Activated CD8-positive, alpha-beta memory T cell treated with anti-CD3 and anti-CD28 coated beads for 1 hour (primary cell): ENCODE measurements at places on chromosomes 1 and 21.

- DNase-seq = no peak
Measured at GRCh38 chr1:109814223-109814622, 50.5 kb upstream of the EPS8L3 start.

GRCh38 chr1:243471754-243472745, 216.2 kb downstream of the SDCCAG8 start:
- no peak for DNase-seq

DNA sequence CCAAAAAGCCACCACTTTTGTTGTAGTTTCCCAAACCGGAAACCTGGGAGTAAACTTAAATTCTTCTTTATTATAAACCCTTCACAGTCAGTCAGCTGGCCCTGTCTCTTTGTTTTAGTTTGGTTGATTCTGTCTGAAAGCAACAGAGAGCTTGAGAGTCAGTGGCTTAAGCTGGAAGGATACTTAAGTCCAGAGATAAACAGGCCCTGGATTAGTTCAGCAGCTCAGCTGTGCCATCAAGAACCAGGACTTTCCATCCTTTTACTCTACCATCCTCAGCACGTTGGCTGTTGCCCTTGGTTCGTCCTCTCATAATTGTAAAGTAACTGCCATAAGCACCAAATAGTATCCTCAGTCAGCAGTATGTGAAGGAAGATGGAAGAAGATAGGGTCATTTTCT, 4.5 kb downstream of the DESI2 start:
- no peak for DNase-seq

DNA sequence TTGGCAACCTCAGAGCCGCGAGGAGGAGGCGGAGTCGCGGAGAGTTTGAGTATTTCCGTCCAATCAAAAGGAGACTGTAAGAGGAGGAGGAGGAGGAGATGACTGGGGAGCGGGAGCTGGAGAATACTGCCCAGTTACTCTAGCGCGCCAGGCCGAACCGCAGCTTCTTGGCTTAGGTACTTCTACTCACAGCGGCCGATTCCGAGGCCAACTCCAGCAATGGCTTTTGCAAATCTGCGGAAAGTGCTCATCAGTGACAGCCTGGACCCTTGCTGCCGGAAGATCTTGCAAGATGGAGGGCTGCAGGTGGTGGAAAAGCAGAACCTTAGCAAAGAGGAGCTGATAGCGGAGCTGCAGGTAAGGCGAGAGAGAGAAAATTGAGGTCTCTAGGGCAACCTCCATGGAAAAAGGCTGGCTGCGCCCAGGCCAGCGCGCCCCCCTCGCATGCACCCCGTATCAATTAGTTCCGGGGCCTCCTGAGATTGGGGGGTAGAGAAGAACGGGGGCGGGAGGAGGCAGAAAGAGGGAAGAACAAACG, at the start of gene PHGDH:
TSS of gene PHGDH (plus strand) at position 131 of the 538 bp plus-strand sequence. CDS start at position 220, 89 bp downstream.
- DNase-seq = no peak

- no peak for DNase-seq
Measured at GRCh38 chr1:65840683-65841082, 48.0 kb downstream of the PDE4B start.

DNA sequence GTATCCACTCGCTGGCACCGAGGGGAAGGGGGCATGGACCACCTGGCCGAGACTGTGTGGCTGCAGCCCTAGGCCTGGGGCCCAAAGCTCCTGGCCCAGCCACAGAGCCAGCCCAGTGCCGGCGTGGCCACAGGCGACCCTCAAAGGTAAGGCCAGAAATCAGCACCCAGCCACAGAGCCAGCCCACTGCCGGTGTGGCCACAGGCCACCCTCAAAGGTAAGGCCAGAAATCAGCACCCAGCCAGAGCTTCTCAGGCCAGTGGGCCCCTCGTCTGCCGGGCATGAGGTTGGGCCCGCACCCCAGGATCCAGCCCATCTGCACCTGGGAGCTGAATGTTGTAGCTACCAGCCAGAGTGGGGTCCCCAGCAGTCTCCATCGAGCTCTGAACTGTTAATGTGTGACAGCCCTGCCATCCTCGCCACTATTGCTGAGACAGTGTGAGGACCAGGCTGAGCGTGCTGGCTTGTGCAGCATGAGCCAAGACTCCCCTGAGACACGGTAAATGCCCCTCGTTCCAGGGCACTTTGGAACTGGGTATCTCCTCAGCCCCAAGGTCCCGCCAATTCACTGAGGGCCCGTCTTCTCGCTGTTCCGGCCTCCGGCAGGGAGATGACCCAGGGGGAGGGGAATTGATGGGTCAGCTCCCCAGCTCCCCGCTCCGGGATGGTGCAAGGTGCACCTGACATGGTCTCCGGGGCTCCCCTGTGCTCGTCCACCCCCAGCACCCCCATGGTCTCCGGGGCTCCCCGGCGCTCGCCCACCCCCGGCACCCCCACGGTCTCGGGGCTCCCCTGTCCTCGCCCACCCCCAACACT, 4.7 kb upstream of the FTCD start:
- no peak for DNase-seq

- no peak for DNase-seq
Measured at GRCh38 chr1:221907166-221907932, 165.5 kb upstream of the DUSP10 start.

DNA sequence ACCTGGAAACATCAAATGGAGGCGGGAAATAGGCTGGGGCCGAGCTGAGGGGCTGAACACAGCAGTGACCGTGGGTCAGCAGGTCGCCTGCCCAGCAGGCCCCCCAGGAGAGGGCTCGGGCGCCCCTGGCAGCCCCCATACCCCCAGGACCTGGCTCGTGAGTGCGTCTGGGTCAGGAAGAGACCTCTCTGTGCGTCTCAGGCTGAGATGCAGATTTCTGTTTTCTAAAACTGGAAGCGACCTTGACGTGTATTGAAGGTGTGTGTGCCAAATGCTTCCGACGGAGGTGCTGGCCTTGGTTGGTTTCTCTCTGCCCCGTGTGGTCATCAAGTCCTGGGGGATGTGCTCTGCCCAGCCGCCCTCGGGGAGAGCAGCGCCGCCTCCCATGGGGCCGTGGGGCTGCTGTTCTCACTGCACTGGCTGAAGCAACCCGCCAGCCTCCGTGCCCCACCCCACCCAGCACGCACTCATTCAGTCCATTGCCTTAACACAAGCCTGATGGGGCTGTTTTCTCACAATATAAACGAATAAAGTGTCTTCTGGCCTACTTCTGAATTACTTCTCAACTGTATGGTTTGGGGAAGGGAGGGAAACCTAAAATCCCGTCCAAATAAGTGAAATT, 7.4 kb downstream of the PEX10 start:
- DNase-seq = no peak

GRCh38 chr1:220734571-220735326, 13.4 kb upstream of the MTARC2 start:
- DNase-seq = no peak

DNA sequence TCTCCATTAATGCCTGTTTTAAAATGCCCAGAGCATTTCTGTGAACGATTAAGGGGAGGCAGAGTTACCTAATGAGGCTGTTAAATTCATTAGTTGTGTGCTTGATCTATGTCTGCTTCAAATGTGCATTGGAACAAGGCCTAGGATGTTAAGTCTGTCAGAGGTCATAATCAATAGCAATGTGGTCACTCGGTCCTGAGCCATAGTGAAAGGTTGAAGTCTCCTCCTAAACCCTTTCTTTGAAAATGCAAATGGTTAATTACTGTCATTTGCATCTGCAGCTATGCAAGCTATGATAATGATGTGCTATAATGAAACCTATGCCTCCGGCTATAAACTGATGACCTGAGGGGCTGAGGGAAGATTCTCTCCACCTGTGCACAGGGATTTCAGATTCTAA, 114.2 kb upstream of the NR5A2 start:
- no peak for DNase-seq

DNA sequence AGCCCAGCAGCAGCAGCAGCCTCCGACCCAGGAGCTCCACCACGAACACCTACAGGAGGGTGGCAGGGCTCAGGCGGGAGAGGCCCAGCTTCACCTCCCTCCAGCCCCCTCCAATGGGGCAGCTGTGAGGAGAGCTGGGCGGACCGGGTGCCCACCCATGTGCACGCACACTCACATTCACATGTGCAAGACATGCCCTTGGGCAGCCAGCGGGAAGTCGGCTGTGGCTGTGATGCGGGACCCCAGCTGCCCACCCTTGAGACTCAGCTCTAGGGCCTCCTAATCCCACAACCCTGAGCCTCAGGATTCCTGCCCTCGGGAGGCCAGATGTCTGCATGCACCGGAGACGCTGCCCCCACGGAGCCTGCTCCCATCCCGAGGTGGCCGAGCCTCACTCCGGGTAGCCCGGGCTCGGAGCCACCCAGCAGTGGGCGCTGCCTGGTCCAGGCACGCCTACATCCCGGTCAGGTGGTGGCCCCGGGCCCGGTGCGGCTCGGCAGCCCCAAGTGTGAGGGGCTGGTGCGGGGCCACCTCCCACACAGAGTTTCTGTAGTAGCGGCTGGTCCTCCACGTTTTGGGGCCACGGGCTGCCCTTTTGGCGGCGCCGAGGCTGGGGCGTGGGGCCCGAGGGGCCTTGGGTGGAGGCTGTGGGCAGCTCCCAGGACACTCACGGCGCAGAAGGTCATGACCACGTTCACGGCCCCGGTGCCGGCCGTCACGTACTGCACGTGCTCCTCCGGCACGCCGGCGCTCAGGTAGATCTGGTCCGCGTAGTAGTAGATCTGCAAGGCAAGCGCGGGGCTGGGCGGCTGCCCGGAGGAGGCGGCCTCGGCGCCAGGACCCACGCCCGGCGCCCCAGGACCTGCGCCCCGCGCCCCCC, 12.9 kb upstream of the SLC2A7 start:
- DNase-seq = no peak

DNA sequence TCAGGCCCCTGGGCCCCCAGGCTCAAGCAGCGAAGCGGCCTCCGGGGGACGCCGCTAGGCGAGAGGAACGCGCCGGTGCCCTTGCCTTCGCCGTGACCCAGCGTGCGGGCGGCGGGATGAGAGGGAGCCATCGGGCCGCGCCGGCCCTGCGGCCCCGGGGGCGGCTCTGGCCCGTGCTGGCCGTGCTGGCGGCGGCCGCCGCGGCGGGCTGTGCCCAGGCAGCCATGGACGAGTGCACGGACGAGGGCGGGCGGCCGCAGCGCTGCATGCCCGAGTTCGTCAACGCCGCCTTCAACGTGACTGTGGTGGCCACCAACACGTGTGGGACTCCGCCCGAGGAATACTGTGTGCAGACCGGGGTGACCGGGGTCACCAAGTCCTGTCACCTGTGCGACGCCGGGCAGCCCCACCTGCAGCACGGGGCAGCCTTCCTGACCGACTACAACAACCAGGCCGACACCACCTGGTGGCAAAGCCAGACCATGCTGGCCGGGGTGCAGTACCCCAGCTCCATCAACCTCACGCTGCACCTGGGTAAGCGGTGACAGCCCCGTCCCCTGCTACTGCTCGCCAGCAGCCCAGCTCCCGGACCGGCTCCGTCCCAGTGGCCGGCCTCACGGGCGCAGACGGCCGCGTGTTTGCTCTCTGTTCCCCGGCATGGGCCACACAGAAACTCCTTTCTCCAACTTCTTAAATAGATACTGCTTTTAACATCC, 539 bp downstream of the LAMC1 start:
- no peak for DNase-seq

GRCh38 chr1:28954126-28954726, 39.9 kb downstream of the EPB41 start:
- DNase-seq = no peak

DNA sequence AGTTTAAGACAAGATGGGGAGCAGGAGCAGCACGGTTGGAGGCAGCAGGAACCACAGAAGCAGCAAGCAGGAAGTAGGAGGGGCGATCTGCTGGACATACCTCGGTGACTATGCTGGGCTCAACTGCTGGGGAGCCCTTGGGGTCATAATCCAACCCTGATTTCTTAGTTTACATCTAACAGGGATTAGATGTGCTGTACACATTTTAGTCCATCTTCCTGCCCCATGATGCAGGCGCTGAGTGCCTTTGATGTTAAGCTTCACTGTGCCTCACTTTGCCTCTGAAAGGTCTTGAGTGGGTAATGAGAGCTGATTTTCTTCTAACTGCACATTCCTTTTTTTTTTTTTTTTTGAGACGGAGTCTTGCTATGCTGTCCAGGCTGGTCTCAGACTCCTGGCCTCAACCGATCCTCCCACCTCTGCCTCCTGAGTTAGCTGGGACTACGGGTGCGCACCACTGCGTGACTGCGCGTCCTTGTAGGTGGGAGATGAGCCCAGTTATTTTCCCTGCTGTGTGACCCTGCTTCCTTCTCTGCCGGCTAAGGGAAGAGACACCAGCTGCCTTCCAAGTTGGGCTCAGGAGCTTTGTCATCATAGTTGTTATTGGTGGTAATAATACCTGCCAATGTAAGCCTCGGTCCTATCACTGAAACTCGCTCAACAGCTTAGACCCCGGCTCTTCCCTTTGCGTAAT, 1.1 kb upstream of the RCAN3 start:
- DNase-seq = no peak

DNA sequence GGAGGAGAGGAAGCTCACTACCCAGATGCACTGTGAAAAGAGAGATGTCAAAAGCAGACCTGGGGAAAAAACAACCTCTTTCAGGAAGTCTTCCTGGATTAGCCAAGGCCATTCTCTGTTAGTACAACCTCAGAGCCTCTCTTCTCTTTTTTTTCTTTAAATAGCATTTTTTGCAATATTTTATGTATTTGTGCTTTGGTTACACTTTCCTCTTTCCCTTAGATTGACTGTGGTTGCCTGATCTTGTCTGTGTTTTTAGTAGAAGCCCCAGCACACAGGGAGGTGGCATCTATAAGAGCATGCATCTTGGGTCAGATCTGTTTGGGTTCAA, 18.8 kb downstream of the SLC26A9 start:
- no peak for DNase-seq

GRCh38 chr1:55255901-55256300, 40.7 kb upstream of the USP24 start:
- DNase-seq = no peak

DNA sequence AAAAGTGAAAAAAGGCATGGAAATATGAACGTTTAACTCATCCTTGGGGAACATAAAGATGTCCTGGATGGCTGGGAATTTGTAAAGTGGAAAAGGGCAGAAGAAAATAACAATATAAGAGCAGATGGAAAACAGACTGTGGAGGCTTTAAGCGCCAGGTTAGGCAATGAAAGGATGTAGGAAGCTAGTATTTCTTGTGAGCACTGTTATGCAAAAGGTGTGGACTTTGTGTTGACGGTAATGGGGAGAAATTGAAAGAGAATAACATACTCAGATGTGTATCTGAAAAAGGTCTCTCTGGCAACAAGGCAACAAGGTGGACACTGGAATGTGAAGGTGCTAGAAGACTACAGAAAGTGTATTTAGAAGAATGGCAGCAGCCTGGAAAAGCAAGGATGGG, 411.8 kb downstream of the PLPP3 start:
- DNase-seq = no peak

- no peak for DNase-seq
Measured at GRCh38 chr1:5599541-5599940, 392.7 kb downstream of the NPHP4 start.

GRCh38 chr21:35340273-35340672, 291.2 kb upstream of the RUNX1 start:
- no peak for DNase-seq

DNA sequence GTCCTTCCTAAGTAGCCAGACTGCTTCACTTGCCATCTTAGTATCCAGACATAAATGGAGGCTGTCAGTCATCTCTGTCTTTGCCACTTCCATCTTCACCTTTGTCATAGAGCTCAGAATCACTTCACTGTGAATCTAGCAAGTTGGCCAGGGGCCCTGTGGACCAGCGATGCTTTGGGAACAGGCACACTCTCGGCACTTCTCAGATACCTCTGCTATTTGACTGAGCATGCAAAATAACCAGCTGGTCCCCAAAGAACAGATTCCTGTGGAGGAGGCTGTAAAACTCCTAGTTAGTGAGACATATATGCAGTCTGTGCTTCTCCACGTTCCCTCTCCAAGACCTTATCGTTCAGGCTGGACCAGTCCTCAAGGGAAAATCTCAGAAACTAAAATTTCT, 76.8 kb upstream of the COA6 start:
- no peak for DNase-seq
